NCI-H2029 (cell line): ENCODE measurements at places on chromosomes 6 and 20.

- DNase-seq, result no peak
These were observed 85.0 kb downstream of the IRAK1BP1 start for GRCh38 chr6:78952362-78952761.

GRCh38 chr20:1892119-1892385, 3.2 kb upstream of the SIRPA start:
- DNase-seq, result no peak

DNA sequence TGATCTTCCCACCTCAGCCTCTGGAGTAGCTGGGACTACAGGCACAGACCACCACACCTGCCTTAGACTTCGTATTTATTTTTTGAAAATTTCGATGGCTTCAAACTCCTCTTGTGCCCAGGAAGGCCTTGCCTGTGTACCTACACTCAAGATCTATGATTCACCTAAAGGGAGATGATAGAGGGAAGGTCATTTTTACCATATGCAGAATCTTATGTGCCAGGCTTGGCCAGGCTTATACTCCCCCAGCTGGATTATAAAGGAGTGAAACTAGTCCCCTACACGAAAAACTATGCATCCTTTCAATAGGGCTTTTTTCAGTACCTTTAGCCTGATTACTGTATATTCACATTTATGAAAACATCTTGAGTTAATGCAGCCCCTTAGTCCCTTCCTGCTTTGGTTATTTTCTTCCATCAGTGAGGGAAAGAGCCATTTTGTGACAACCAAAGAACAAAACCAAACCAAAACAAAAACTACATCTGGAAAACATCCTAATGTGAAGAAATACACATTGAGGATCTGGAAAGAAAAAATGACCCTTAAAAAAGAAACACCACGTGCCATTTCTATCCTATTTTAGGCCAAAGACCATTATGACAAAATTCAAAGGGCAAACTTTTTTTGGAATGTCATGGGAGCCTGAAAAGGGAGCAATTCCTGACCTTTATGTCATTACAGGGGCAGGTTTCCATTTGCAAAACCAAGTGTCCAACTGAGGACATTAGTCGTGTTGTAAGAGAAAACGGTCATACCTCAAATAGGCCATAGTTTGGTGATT, 34.7 kb downstream of the RIPOR2 start:
- no peak for DNase-seq

- DNase-seq, result no peak
These were observed 40.4 kb upstream of the MCUR1 start for GRCh38 chr6:13854716-13855250.

GRCh38 chr6:143232849-143233248, 172.2 kb downstream of the AIG1 start:
- no peak for DNase-seq

- no peak for DNase-seq
These were observed 6.2 kb upstream of the RBCK1 start for GRCh38 chr20:401682-402495.
